ENCODE measurements at places on chromosomes 11 and 22. TPM values are rescaled to one million over a fixed set of nuclear protein-coding genes. Genes with fewer than 3 reads are reported as not detected.

DNA sequence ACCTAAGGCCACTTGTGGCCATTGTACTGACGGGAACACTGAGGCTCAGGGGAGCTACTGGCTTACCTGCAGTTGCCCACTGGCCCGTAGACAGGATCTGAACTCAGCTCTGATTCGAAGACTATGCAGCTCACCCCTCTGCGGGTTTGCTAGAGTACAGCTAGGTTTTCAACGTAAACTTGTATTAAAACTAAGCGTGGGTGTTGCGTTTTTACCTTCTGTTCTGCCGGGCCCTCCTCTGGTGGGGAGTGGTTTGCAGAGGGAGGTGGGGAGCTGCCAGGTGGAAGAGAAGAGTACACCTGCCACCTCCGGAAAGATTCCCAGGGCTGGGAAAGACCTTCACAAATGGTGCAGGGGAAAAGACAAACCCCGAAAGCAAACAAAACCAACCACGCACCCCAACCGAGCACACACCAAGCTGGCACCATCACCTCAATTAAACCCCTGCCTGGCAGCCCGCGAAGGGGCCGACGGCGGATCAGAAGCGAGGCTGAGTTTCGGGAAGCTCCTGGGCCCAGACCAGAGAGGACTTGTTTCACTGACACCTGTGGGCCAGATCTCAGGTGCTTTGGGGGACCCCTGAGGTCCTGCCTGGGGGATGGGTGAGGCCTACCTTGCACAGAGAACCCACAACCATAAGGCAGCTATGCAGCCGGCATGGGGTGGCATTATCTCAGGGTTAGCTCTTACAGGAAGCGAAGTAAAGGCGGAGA is 37.7 kb downstream of the SHISAL1 start:
- no peaks in the 10 kb centered on the region for H3K27me3 ChIP-seq
- H3K36me3 ChIP-seq, result no peaks in the 10 kb centered on the region
- DNase-seq, result no peak
- peaks cover 9% of the 10 kb centered on the region for H3K4me1 ChIP-seq

Gene GRAMD1B
- 4.9 TPM for total RNA-seq

DNA sequence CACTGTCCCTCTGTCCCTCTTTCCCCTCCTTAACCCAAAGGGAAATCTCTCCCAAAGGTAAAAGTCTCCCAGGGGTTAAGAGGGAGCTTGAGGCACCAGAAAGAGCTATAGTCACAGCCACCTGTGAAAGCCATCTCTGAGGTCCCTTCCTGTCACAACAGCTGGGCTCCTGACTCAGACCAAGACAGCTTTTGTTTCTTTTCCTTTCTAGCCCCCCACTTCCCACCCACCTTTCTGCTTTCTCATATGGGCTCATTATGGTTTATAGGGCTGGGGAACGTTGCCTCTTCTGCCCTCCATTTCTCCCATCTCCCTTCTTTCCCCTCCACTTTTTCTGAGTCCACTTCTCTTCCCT is 19.1 kb downstream of the MIF start:
- no peak for DNase-seq
- peaks cover 10% of the 10 kb centered on the region for H3K4me1 ChIP-seq
- H3K36me3 ChIP-seq, result no peaks in the 10 kb centered on the region

DNA sequence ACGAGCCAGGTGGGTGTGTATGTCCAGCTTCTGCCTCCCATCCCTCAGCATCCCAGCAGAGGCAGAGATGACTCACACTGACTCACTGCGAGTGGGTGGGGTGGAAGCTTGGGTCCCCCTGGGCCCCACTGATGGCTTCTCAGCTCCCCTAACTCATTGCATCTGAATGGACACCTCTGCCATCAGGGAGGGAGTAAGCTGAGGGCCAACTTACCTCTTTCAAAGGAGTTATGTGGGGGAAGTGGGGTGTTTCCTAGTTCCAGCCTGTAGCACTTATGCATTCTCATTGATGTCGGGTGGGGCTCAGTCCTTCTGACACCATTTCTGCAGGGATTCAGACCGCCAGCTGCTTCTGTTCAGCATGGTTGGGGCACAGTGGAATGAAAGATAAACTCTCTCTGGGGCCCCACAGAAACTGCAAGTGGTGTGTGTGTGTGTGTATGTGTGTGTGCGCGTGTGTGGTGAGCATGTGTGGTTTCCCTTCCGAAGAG is 1425.8 kb downstream of the TBC1D22A start:
- H3K27me3 ChIP-seq, result no peaks in the 10 kb centered on the region
- H3K4me3 ChIP-seq, result no peak overlapping the region
- H3K36me3 ChIP-seq, result no peaks in the 10 kb centered on the region

DNA sequence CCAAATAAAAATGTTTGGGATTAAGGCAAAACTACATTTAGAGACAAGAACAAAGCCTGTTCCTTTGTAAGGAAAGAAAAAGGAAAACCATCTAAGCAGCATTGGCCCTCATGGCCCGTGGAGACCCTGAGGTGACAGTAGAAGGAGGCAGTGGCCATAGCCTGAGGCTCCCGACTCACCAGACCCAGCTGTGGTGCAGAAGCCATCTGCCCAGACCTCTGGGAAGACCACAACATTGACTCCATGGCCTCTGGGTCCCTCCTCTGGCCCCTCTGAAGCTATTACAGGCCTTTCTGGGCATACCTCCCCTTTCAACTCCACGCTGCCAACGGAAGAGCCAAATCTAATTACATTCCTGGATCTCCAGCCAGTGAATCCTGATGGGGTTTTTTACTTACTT is 6.4 kb downstream of the PRAME start:
- H3K27ac ChIP-seq, result no peak overlapping the region
- DNase-seq, result no peak
- no peak overlapping the region for H3K4me3 ChIP-seq
- H3K36me3 ChIP-seq, result no peaks in the 10 kb centered on the region
- H3K4me1 ChIP-seq, result no peaks in the 10 kb centered on the region

Gene BCO2
- 11.0 TPM for total RNA-seq

Data from vagina (tissue), 2 donors.